ENCODE measurements at places on chromosomes 3 and 15.

- no peak for DNase-seq
Observed at GRCh38 chr3:43866529-43867353, 176.0 kb downstream of the ABHD5 start.

- DNase-seq, result no peak
Observed at GRCh38 chr3:152505926-152506325, 237.2 kb downstream of the MBNL1 start.

DNA sequence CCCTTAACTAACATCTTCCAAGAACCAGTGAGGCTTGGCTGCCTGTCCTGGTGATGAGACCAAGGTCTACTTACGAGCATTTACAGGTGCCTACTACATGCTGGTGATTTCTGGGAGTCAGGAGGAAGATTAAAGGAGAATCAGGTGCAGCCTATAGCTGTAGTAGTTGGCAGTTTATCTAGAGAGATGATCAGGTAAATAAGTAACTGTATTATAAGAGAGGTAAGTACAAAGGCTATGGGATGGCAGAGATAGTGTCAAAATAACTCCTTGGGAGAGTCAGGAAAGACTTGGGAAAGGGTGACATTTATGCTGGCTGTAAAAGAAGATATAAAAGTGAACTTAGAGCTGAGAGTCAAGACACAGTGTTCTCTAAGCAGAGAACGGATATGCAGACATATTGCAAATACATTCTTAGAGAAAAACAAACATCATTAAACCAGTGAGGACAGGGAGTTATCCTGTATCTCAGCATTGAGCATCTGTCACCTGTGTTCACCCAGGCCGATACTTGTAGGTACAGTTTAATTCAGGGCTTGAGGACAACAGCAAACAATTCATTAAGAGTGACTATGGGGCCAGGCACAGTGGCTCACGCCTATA, 49.7 kb upstream of the ACP3 start:
- DNase-seq, result no peak

GRCh38 chr3:124428372-124429128, 301.7 kb upstream of the UMPS start:
- no peak for DNase-seq

GRCh38 chr3:59927056-59927455, 877.2 kb upstream of the CFAP20DC start:
- no peak for DNase-seq

- peak; percentile 49 for DNase-seq
Observed at GRCh38 chr15:93382200-93382820, 293.3 kb upstream of the RGMA start.

- DNase-seq, result no peak
Observed at GRCh38 chr3:150611666-150612065, 8.5 kb downstream of the SELENOT start.

- DNase-seq, result no peak
Observed at GRCh38 chr3:13851091-13851849, 28.6 kb downstream of the WNT7A start.

- DNase-seq, result no peak
Observed at GRCh38 chr3:146425341-146425740, 44.0 kb downstream of the PLSCR2 start.

DNA sequence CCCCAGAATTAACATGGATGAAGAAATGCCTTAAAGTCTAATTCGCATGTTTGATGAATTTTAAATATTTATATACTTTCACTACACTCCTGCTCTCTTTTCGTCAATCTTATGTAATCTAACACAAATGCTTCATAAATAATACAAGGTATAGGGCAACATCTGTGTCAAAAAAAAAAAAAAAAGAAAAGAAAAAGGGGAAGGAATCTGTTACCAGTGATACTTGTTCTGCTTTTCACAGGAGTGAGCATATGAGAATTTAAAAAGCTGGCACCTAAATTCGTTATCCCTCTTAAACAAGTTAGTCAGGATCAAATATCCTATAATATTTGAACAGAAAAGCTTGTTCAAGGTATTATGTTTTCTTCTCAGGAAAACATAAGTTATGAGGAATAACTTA, 243.8 kb downstream of the KCNH8 start:
- DNase-seq, result no peak

GRCh38 chr15:68704496-68705021, 116.1 kb downstream of the ANP32A start:
- no peak for DNase-seq

- no peak for DNase-seq
Observed at GRCh38 chr3:159627229-159627628, 361.4 kb upstream of the IL12A start.

DNA sequence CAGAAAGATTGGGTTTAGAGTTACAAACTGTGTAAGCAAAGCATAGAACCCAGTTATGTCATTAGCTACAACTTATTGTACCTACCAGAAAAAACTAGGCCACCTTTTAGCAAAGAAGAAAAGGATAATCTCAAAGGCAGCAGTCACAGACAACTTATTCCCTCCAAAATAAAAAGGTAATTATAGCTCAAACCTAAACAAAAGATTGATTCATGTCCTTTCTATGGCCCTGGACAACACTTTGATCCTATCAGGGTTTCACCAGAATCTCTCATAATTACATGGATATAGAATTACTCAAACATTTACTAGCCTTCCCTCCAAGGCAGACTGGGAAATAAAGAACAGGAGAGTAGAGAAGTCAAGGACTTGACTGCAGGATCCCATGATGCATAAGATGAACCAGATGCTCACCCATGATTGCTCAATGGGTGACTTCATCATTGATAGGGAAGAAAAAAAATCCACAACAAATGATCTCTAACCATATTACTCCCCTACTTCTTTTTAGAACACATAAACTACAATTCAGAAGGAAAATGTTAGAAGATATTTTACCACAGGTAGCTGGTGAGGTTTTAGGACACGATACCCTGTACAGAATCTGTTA, 17.4 kb downstream of the DET1 start:
- DNase-seq, result no peak

DNA sequence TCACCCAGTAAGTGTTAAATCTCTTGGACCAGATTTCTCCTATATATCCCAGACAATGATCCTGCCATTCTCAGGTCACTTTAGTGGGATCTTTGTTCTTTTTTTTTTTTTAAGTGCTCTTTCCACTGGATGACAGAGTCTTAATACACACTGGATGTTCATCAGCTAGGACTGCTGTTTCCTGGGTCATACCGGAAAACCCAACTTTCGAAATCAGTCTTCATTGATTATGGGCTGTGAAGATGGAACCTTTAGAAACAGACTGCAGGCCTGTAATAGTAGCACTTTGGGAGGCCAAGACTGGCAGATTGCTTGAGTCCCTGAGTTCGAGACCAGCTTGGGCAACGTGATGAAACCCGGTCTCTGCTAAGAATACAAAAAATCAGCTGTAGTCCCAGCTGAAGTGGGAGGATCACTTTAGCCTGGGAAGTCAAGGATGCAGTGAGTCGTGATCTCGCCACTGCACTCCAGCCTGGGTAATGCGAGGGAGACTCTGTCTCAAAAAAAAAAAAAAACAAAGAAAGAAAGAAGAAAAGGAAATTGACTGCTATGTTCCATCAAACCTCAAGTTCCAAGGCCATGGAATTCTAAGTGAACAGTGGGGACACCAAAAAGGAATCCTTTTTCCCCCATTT, 2.3 kb downstream of the EOGT start:
- no peak for DNase-seq

DNA sequence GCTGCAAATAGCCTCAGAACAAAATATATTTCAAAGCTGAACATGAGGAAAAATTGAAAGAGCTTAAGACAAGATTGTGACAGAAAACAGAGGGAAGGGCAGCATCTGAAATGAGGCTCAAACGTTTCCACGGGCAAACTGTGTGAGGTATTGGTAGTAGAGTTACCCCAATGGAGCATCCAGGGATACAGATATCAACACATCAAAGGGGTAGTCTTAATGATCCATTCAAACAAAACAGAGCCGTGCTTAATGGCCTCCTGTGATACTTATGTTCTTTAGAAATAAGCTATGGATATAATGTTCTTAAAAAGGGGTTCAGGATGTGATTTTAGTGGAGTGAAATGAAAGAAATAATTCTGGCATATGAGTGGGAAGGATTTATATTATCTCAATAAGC, 430.3 kb upstream of the PDZRN3 start:
- DNase-seq, result no peak

DNA sequence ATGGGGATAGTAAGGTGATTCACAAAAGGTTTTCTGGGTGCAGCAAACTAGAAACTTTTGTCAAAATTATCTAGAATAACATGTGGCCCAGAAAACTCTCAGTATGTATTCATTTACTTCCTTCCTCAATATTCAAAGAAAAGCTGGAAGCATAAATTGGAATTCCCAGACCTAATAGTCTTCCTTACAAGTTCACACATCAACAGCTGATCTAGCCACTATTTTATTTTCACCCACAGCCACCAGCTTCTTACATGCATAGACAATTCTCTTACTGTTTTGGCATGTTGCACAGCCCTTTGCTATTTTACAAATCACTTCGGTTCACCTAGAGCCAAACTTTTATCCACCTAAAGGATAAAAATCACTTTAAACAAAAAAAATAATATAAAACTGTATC, 647.8 kb upstream of the CCDC54 start:
- no peak for DNase-seq

GRCh38 chr3:115325539-115325938, 178.5 kb upstream of the ZBTB20 start:
- no peak for DNase-seq

DNA sequence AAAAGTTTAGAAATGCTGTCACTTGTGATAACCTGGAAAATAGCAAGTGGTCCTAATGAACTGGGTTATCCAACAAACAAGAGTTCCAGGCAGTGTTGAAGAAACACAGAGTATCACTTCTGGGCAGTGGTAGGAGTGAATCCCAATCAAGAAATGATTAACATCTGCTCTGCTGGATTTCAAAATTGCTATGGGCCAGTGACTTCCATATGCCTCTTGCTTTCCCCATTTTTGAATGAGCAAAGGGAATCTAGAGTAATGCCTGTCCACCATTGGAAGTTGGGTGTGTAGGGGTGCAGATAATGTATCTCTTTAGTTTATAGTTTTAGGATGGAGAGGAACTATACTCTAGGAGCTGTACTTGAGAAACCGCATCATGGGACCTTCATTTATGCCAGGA, 236.5 kb downstream of the RPLP1 start:
- no peak for DNase-seq

GRCh38 chr15:71484080-71484479, 326.3 kb upstream of the NR2E3 start:
- no peak for DNase-seq

DNA sequence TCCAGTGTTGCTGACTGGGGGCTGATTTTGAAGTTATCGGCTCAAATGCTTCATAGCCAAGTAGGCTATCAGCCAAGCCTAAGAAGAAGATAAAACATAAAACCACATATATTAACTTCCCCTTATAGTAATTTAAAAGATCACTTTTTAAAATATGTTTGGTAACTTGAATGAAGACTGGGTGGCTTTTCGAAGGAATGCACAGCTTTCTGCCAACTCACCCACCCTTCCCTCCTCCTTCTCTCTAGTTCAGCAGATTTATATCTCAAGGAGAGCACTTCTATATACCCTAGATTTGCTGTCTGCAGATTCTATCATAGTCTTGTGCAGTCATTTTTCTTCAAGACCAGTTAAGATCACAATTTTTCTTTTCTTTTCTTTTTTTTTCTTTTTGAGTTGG, 189.4 kb upstream of the CHRM5 start:
- DNase-seq, result no peak

DNA sequence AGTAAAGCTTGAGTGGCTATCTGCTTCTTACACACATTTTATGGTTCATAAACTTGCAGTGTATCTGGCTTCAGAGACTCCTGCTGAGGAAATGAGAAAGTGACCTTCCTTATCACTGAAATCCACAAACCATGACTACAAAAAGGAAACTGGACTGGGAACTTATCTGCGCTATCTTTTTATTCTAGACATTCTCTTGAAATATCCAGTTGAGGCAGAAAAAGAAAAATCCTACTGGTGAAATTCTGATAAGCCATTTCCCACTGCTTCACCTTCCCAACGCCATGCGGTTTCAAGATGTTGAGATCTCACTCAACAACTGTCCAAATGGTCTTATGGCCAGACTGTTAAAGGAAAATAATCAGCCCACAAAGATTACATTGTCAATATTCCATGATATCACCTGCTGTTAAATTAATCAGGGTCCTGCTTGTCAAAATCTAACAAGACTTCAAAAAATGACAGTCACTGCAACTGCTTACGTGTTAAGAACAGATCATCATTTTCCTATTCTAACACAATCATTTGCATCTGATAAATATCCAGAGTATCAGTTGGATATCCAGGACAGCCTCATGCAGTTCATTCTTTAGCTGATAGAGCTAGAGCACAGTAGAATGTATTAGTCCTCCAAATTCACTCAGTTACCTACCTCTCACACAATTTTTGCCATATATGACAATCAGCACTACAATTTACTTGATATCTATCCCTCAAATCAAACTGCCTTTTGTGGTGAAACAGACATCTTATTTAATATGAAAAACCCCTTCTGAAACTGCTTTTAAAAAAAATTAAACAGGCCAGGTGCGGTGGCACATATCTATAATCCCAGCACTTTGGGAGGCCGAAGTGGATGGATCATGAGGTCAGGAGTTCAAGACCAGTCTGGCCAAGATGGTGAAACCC, 538.1 kb downstream of the MAGI1 start:
- DNase-seq, result no peak

DNA sequence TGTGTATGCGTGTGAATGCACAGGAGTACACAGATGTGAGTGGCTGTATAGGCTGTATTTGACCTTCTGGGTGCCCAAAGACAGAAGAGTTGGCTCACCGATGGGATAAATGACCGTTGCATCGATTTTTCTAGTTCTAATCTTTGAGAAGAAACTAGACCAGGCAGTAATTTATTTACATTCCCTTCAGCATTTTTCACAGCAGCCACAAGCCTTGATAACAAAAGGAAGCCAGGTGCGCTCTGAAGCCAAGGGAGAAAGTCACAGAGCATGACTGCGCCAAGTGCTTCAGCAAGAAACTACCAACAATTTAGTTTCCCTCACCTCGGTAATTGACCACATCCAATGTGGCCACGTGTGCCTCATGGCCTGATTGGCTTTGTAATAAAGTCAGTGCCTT, 5.9 kb upstream of the FAM3D start:
- DNase-seq, result no peak

DNA sequence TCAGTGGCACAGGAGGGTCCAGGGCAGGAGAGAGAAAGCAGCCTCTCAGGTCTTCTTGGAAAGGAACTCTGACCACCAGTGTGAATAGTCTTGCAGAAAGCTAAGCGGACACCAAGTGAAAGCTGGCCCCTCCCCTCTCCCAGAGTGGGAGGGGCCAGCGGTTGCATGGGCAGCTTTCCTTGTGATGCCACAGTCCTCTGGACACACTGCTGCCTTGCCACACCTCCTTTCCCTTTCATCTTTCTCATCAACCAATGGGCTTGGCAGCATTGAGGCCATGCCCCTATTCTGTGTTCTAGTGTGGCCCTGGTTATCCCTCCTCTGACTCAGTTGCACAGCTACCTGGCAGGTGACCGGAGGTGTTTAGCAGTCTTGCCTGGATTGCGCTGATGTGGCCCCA, 49.7 kb upstream of the GOLGA6B start:
- DNase-seq, result no peak

- no peak for DNase-seq
Observed at GRCh38 chr3:4797201-4797705, 182.0 kb upstream of the BHLHE40 start.

- no peak for DNase-seq
Observed at GRCh38 chr15:73914145-73914544, 12.1 kb upstream of the LOXL1 start.

- DNase-seq, result no peak
Observed at GRCh38 chr3:12780751-12781150, 15.7 kb upstream of the CAND2 start.

All from NCI-H1417 treated with DMSO at 0.1 percent for 48 hours (cell line).